SW 1271 (cell line): ENCODE measurements at places on chromosomes 7 and 10.

DNA sequence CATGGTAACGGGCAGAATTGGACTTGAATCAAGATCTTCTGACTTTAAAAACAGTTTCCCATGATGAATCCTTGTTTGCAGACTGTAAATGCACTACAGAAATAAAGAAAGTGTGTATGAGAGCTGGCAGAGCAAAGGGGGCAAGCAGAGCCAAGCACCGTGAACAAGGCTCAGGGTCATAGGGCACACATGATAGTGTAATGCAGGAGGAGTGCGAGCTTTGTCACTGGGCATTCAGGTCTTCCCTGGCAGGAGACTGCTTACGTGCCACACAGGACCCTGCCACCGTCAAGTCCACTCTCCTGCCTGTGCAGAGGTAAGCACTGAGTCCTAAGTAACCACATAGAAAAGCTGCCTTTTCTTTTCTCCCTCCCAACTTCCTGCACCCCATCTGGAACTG lies 93.1 kb upstream of the NPVF start:
- DNase-seq, result no peak

DNA sequence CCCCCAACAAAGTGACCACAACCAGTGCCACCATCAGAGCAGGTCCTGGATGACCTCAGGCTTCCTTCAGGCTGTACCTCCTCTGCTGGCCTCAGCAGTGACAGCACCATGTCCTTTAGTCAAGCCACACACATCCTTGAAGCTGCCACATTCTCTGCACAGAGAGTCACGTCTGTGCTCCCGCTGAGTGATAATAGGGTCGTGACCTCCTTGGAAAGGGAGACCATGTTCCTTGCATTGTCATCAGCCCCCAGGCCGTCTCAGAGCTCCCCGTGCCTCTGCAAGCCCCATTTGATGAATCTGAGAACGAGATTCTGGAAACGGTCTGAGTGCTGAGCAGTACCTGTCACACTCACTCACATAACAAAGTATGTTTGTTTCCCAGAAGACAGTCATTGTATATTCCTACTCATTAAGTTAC lies 106.5 kb upstream of the PRR15 start:
- no peak for DNase-seq

GRCh38 chr7:138186951-138187351 lies 110.7 kb downstream of the AKR1D1 start:
- DNase-seq, result no peak

DNA sequence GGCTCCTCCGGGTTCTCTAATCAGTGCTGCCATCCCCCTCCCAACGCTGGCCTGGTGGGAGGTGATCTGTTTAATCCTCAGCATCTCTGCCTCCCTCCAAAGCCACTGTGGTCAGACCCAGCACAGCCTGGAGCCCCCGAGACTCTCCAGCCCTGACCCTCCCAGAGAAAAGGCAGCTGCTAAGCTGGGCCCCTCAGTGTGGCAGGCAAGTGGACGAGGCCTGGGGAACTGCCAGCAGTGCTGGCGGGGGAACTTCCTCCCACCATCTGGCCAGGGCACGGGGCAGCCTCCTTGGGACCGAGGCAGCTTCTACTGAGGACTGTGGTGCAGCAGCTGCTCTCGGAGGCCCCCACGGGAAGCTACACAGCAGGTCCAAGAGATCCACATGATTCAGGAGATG lies 51.1 kb downstream of the DPYSL4 start:
- DNase-seq, result no peak

DNA sequence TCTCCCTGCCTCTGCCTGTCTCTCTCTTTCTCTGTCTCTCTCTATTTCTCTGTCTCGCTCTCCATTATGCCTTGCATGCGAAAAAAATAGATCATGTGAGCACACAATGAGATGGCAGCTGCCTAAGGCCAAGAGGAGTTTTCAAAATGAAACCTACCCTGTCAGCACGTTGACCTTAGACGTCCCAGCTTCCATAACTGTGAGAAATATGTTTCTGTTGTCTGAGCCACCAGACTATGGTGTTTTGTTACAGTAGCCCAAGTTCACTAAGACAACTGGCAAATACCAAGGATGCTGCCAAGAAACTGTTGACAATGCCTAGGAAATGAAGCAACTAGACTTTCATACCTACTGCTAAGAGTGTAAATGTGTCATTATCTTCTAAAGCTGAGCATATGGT lies 70.6 kb upstream of the PLXDC2 start:
- DNase-seq, result no peak

DNA sequence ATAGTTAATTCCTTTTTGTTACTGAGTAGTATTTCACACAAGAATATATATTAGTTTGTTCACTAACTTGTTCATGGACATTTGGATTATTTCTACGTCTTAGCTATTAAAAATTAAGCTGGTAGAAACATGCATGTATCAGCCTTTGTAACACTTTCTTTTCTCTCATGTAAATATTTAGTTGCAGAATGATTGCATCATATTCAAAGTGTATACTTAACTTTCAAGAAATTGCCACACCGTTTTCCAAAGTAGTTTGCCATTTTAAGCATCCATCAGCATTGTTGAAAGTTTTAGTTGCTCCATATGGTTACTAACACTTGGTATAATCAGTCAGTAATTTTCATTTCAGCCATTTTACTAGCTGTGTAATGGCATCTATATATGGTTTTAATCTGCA lies 666.9 kb downstream of the NXPH1 start:
- no peak for DNase-seq

DNA sequence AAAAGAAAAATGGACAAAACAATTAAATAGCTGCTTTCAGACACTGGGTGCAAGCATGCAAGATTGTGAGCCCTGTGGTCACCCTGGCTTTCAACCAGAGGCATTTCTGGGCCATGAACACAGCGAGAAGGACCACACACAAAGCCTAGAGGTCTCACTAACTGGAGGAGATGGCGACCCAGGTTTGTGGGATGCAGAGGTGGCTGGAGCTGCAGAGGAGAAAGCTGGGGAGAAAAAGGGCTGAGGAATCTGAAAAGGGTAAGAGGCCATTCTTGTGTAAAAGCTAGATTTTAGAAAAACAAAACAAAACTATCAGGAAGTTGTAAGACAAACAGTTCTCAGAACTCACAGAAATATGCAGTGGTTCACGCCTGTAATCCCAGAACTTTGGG lies 30.1 kb upstream of the PTPRN2 start:
- no peak for DNase-seq

DNA sequence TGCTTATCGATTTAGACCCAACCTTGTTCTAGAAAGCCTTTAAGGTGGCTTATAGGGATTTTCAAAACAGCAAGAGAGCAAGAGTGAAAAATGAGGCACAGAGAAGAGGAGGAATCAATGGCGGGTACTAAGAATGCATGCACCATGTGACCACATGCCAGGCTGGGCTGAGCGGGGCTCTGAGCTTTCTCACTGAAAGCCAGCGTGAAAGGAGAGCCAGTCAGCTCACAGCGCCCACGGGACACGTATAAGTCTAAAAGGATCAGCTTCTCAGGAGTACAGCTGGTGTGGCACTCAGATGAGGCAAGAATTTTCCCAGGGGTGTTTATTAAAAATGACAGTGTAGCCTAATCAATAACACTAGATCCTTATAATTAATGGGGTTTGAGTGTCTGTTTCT lies 114.3 kb downstream of the SLIT1 start:
- DNase-seq, result no peak

GRCh38 chr10:50554995-50555568 lies 68.7 kb downstream of the SGMS1 start:
- DNase-seq, result no peak

- no peak for DNase-seq
Observed at GRCh38 chr7:74544706-74545469, 91.2 kb downstream of the GTF2IRD1 start.

DNA sequence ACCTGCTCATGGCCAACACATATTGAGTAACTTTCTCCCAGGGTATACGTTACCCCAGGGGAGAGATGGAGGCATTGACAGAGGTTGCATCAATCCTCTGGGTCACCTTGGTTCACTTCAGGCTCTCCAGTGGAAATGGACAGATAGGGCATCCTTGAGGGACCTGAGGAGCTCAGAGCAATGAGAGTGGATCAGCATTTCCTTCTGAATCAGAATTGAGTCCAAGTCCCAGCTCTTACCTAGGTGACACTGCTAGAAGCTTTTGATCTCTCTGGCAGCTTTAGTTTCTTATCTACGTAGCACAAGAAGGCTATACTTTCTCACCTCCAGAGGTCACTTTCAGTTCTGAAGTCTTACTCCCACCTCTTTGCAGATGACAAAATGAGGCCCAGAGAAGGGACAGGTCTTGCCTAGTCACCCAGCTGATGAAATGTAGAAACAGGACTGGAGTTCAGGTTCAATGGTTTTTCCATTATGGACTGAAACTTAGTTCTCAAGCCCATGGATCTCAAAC lies 35.2 kb downstream of the PANK1 start:
- no peak for DNase-seq

DNA sequence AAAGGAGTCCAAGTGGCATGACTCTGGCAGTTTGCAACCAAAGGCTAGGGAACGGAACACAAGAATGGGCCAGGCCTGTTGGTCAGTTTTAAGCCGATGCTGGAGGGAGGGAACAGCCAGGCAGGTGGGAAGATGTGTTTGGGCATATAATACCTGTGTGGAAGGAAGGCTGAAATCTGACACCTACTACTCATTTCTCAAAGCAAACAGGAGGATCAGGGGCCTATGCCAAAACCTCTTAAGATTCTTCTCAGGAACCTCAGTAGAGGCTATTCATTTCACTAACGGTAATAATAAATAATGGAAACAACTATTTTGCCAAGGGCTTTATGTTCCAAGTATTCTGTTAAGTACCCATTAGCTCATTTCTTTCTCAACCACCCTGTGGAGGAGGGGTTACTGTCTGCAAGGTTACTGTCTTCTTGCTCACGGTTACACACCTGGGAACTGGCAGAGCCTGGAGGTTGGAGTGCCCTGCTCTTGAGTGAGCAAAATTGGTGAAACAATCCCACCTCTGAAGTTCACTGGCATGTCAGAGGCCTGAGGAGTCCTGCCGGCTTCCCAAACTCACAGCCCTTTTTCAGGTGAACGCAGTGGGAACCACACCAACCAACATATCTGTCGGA lies 35.5 kb downstream of the GOT1 start:
- no peak for DNase-seq

- no peak for DNase-seq
Observed at GRCh38 chr7:24572393-24572996, 757 bp upstream of the PALS2 start.
